ENCODE measurements at places on chromosomes 12 and 14.

GRCh38 chr12:104317538-104318210 is 14.1 kb downstream of the EID3 start:
- no peak for DNase-seq

DNA sequence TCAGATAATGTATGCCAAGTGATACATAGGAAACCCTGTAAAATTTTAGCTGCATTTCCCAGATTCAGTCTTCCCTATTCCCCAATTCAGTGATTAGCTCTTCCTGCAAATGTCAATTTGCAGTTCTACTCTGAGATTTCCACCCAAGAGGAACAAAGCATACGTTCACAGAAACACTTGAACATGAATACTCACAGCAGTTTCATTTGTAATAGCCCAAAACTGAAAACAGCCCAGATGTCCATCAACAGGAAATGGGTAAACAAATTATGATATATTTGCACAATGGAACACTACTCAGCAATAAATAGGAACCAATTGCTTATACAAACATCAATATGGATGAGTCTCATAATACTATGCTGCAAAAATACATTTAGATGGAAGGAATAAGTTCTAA is 194.2 kb downstream of the GXYLT1 start:
- no peak for DNase-seq

GRCh38 chr12:106962286-106962685 is 6.6 kb downstream of the TMEM263 start:
- no peak for DNase-seq

- no peak for DNase-seq
Observed at GRCh38 chr12:107843351-107844311, 69.1 kb downstream of the ASCL4 start.

DNA sequence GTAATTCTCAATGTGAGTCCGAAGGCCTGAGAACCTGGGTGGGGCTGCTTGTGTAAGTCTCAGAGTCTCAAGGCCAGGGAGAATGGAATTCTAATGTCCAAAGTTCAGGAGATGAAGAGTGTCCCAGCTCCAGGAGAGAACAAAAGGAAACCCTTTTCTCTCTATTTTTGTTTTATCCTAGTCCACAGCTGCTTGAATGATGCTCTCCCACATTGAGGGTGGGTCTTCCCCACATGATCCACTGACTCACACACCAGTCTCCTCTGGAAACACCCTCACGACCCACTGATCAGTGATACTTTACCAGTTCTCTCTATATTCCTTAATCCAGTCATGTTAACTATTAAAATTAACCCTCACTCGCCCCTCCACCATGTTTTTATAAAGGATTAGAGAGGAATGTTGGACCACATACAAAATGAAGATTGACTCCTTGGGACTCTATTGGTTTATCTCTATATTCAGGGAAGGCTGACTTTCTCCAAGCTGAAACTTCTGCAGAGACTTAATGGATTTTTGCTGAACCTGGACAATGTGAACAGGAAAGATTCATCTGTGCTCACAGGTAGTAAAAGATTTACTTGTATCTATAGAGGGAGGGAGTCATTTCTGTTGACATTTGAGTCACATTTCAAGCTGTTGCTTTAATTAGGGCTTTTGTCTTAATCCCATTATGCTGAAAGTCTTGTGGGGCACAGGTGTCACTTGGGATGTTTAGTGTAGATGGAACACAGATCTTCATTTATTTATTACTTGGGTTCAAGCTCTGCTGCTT is 1061.0 kb upstream of the TMEM132C start:
- no peak for DNase-seq

DNA sequence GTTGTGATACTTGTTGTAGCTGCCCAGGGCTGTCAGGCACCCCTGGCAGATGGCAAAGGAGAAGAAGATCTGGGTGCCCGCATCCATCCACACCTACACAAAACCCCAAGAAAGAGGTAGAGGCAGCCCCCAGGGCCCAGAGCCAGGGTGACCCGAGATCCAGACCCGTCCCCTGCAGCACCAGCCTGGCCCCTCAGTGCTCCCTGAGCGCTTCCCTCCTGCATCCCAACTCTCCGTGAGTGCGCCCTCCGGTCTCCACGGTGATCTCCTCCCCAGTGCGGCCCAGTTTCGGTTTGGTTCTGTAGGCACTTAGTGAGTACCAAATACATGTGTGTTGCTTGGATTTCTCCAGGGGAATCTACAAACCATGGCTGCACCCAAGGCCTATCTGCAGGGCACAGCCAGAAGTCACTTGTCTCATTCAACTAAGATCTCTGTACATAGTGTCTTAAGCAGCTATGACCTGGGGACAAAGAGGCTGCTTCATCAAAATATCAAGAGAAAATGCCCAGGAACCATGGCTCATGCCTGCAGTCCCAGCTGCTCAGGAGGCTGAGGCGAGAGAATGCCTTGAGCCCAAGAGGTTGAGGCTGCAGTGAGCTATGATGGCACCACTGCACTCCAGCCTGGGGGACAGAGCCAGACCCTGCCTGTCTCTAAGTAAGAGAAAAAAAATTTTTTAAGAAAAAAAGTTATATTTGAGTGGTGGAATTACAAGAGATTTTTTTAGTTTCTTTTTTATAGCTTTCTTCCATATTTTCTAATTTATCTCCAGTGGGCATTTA is 15.9 kb downstream of the SLC6A12 start:
- no peak for DNase-seq

GRCh38 chr12:3315201-3315661 is 175.8 kb upstream of the PRMT8 start:
- no peak for DNase-seq

- no peak for DNase-seq
Observed at GRCh38 chr12:12481631-12482030, 81.0 kb downstream of the DUSP16 start.

GRCh38 chr14:69471916-69472315 is 12.6 kb upstream of the PLEKHD1 start:
- DNase-seq, result no peak

DNA sequence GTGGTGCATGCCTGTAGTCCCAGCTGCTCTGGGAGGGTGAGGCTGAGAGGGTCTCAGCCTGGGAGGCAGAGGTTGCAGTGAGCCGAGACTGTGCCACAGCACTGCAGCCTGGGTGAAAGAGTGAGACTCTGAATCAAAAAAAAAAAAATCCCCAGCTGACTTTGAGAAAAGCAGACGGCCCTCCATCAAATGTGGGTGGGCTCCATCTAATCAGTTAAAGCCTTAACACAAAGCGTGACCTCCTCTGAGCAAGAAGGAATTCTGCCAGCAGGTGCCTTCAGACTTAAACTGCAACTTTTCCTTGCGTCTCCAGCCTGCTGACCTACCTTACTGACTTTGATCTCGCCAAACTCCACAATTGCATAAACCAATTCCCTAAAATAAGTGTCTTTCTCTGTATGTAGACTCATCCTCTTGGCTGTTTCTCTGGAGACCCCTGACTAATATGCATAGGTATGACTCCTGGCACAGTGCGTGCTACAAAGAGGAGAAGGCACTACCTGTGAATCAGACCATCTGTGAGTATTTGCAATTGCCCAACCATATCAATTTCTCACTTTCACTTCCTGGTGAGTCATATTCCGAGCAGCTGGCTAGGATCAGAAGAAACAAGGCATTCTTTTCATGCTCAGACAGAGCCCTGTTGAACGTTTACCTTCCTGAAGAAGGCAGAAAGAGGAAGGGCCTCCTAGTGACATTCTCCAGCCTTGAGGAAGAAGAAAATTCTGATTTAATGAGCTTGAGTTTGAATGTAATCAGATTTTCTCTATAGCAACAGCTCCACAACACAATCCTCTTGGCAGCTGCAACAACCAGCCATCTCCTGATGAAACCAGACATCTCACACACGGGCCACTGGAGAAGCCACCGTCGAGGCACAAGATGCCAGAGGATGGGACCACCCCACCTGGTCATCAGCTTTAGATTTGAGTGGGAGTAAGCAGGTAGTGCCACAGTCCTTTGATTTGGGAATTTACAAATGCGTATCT is 54.3 kb downstream of the CLMN start:
- peak; percentile 25 for DNase-seq

DNA sequence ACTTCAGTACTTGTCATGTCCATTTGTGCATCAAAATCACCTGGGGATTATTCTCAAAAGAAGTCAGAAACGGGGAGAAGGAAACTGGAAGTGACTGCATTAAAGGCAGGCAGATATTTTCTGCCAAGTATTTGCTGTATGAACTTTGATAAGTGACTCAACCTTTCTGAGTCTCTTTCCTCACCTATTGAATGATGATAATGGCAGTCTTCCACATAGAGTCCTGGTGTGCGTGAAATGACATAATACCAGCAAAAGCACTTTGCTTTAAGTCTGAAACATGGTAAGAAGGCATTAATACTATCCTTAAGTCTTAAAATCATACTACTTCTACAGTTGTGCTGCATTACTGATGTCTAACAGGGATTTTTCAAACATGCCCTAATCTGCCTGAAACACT is 278.5 kb downstream of the ADAMTS20 start:
- DNase-seq, result no peak

DNA sequence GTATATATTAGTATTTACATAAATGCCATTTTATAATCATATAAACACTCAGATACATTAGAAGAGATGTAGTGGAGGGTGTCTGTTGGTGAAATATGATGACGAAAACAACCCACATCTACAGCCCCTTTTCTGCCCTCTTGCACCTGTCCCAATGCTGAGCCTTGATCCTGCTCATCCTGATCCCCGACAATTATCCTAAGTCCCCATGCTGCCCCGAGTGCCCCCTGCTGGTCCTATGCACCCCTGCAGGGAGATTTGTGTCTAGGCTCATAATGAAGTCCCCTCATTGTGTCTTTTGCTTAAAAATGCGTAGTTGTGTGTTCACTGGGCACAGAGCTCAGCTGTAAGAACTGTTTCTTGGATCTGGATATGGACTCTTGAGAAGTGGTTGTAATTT is 554.5 kb downstream of the TMEM121 start:
- DNase-seq, result peak; percentile 3

DNA sequence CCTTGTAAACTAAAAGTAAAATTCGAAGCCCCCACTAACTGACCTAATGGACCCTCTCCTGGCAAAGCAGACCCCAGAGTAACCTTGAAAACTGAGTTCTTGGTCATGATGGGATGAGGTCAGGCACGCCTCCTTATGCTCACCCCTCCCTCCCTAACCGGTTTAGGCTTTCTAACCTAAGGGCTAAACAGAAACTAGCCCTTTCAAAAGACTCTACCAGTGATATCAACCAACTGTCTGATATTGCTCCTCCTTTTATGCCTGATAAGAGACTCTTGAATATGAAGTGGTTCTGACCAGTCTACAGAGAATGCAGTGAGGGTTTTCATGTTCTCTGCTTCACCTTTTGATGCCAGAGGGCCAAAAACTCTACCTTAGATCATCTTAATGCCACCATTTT is 4.8 kb upstream of the LPCAT3 start:
- DNase-seq, result no peak

DNA sequence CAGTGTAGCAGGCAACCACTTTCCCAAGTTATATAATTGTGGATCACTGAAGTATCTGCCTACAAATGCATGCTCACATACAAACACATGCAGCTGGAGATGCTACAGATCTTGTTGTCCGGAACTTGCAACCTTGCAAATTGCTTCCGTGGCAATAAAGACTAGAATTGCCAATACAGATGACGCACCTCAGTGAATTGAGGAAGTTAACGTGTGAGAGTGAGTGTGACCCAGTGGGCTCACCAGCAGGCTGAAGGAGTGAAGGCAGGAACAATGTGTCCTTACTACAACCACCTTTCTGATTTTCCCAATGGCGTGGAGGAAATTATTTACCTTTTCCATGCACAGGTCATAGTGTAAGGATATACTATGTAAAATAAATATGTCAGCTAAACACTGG is 89.4 kb upstream of the GRIP1 start:
- DNase-seq, result peak; percentile 1

- no peak for DNase-seq
Observed at GRCh38 chr12:61554268-61555008, 705.8 kb upstream of the USP15 start.

GRCh38 chr14:65387171-65387570 is 25.4 kb upstream of the FUT8 start:
- no peak for DNase-seq

- DNase-seq, result no peak
Observed at GRCh38 chr12:126343321-126343720, 1278.1 kb downstream of the AACS start.

- no peak for DNase-seq
Observed at GRCh38 chr14:76136476-76137110, 15.1 kb upstream of the GPATCH2L start.

DNA sequence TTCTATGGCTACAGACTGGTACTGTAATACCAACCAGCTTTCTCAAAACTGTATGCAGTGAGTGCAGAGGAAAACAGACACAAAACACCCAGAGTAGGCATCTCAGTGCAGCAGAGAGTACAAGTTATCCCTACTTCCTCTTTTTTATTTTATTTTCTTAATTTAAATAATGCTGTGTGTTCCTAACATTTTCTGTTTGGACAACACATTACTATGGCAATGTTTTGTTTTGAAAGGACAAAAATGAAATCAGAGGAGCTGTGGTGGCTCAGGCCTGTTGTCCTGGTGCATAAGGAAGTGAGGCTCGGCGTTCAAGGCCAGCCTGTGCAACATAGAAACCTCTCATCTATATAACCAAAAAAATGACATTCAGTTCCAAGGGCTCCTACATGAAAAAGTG is 33.7 kb upstream of the SELPLG start:
- peak; percentile 74 for DNase-seq

GRCh38 chr14:57295239-57295638 is 26.5 kb downstream of the AP5M1 start:
- no peak for DNase-seq

GRCh38 chr12:95424271-95424994 is 49.5 kb upstream of the METAP2 start:
- DNase-seq, result no peak

DNA sequence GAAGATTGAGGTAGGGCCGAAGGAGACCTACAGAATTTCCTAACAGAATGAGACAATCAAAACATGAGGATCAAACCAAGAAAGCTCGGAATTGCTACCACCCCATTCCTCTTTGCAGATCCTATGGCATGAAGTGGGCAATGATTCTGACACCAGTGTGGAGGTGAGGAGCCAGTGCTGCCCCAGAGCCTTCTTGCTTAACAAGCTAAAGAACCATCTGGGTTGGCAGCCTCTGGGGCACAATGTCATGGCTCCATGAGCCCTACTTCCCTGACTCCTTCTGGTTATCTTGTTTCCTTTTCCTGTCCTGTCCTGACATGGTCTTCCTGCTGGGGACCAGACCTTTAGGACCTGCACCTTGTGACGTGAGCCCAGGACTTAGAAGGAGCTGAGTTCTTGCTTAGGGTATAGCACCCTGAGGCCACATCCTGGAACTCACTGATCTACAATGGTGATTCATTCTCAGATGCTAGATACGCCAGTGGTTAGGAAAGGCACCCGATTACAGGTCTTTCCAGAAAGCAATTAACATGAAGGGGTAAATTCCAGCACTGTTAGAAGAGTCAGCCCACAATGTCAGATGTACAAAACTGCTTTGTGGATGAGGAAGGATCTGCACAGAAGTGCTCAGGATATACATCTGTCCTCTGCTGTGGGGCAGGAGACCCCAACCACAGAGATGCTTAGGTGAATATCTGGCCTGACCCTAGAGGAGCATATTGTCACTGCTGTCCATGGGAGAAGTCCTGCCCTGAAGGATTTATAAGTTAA is 324.2 kb downstream of the ZFP36L1 start:
- no peak for DNase-seq

- DNase-seq, result no peak
Observed at GRCh38 chr14:28323951-28324741, 442.4 kb upstream of the FOXG1 start.

- peak; percentile 62 for DNase-seq
Observed at GRCh38 chr14:104639885-104640548, 35.4 kb upstream of the TMEM179 start.

GRCh38 chr12:42448841-42449240 is 122.9 kb downstream of the PPHLN1 start:
- no peak for DNase-seq

- DNase-seq, result no peak
Observed at GRCh38 chr12:108622921-108623514, 10.7 kb downstream of the SELPLG start.
